ENCODE measurements at places on chromosomes 13 and 19.

DNA sequence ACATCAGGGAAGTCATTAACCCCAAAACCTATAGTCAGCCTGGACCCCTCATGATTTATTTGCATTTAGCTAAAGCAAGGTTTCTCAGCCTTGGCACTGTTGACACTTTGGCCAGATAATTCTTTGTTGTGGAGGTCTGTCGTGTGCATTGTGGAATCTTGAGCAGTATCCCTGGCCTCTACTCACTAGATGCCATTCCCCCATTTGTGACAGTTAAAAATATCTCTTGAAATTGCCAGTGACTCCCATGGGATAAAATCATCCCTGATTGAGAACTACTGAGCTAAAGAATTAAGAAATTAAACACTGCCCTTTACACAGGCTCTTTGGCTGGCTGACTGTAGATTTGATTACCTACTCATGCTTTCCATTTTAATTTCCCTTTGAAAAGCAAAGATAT lies 102.7 kb downstream of the LMO7 start:
- no peak for DNase-seq

DNA sequence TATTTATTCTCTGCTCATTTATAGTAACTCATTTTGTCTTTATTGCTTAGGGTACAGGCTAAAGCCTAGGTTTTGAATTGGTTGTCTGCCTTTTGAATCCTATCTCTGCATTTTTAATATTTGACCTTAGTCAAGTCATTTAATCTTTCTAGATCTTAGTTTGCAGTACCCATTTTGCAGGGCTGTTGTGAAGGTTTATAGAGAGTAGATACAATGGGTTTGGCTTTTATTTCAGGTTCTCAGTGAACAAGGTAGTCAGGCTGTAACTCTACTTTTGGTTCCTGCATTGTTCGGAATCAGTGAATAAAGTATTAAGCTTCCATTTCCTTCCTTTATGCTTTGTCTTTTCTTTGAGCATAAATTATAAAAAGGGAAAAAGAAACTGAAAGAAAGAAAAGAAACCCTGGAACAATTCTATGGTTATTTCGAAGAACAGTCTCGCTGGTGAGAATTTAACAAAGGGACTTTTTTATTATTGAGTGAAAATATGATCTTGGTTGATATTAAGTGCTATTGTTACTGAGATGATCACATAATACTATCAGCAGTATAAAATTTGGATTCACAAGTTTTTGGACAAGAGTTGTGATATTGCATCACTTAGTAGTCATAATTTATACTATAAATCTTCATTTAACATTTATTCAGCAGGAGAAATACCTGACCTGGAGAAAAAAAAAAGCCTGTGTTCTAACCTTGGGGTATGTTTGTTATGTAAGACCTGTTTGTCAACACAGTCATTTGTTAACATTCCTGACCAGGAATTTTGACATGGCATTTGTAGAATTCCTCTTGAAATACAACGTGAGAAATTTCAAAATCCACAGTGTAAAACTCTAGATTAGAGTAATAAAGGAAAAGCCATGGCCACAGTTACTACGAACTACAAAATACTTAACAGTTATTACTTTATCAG lies 91.3 kb downstream of the ZMYM2 start:
- no peak for DNase-seq

DNA sequence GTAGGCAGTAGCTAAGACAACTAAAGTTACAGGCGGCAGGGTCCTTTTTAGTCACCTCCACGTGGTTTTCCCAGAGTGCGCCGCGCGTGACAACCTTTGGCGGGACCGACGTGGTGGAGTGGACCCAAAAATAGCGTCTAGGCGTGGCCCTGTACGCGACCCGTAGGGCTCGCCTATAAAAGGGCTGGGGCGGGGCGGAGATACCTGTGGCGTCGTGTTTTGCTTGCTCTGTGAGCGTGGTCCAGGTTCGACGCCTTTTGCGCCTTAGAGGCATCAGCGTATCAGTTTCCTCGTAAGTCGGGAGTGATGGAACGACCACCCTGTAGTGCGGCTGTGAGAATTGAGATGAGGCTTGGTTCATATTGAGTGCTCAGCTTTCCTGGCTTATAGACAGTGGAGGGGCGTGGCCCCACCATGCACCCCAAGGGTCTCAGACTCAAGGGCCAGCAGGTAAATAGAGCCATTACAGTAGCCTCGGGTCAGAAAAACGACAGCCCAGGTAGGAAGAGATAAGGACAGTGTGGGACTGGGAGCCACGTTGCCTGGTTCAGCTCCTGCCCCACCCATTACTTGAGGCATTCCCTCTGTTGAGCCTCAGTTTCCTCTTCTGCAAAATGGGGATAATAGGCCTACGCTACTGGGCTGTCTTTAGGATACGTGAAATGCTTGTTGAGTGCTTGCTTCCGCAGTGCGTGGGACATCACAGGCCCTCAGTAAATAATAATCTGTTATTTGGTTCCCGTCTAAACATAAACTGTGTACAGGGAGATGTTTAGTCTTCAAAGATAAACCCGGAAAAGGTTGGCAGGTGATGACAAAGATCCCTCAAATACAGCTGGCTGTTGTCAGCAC lies 693 bp upstream of the TMED1 start:
- DNase-seq: no peak

DNA sequence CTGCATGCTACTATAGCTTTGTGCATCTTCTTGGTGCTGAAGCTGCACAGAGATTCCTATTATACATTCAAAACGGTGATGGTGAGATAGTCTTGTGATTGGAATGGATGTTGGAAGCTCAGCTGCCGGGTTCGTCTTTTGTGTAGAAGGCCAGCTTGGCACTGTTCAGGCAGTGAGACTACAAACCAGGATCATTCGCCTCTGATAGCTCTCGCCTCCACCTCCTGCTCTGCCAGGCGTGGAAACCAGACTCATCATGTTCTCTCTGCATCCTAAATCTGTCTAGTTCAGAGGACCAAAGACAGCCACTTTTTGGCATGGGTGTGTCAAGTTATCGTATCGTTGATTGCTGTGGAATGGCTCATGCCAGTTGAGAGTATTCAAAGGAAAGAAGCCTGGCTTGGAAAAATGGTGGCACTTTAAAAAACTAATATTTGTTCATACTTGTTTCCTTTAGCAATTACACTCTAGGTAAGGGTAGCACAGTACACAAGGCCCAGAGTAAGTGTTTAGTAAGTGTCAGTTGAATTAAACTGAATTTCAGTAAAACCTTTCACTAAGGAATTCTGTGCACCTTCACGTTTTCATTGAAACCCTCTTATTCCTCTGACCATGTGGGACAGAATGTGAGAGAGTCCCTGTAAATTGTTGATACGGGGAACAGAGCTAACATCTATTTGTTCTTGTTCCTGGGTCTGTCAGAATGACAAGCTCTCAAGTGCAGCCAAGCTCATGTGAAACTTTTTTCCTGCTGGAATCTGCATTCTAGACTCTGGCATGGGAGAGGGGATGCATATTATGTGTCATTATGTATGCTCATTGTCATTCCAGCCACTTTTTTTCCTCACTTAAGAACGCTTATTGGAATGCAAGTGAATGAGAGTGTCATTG lies 69.8 kb downstream of the DPY19L3 start:
- no peak for DNase-seq

- DNase-seq: no peak
Measured at GRCh38 chr19:7263521-7263920, 30.7 kb downstream of the INSR start.

- DNase-seq: no peak
Measured at GRCh38 chr19:5987077-5987818, 9.3 kb upstream of the RANBP3 start.

DNA sequence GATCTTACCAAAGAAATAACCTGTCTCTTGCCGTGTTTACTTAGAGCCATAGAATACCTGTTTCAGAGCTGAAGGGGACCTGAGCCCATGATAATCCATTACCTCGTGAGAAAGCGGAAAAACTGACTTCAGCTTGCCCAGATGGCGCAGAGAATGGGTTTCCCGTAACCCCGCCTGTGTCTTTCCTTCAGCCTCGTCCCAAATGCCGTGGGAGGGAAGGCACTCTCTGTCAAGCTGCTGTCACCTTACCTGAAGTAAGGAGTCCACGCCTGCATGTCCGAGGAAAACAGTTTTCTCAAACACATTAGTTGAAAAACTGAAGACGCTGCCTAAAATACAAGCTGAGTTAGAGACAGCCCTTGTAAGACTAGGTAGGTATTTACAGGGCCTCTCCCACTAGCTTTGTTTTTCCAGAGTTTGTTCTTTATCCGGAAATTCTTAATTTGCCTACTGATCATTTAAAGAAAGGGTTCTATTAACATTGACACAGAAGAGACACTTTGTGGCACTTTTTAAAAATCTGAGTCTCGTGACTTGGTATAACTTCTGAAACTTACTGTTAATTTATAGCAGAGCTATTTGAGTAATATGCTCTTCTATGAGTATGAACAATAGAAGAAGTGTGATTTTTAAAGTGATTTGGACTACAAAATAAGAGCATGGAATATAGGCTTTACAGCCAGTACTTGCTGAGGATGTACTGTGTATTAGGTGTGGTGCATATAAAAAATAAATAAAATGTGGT lies 1.3 kb upstream of the INTS6 start:
- peak; percentile 38 for DNase-seq

GRCh38 chr19:408902-409515 lies at the start of gene C2CD4C:
Gene C2CD4C, minus strand, starts transcription at chr19:409147. Its CDS starts 786 bp downstream, at chr19:408361.
- DNase-seq: no peak

DNA sequence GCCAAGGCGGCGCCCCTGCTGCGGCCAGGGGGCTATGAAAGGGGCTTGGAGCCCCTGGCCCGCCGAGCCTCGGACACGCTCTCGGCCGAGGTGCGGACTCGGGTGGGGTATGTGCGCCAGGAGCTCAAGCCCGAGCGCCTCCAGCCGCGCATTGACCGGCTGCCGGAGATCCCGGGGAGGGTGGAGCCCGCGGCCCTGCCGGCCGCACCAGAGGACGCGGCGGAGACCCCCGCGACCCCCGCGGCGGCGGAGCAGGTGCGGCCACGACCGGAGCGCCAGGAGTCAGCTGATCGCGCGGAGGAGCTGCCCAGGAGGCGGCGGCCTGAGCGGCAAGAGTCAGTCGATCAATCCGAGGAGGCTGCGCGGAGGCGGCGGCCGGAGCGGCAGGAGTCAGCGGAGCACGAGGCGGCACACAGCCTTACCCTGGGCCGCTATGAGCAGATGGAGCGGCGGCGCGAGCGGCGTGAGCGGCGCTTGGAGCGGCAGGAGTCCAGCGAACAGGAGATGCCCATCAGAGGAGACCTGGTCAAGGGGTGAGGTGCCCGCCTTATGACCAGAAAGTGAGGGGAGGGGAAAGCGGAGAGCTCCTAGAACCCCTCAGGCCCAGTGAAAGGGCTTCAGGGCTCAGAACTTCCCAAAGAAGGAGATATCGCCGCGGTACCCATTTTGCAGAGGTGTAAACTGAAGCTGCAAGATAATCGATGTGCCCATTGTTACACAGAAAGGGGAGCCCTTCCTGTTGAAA lies 8.8 kb upstream of the SHKBP1 start:
- no peak for DNase-seq

DNA sequence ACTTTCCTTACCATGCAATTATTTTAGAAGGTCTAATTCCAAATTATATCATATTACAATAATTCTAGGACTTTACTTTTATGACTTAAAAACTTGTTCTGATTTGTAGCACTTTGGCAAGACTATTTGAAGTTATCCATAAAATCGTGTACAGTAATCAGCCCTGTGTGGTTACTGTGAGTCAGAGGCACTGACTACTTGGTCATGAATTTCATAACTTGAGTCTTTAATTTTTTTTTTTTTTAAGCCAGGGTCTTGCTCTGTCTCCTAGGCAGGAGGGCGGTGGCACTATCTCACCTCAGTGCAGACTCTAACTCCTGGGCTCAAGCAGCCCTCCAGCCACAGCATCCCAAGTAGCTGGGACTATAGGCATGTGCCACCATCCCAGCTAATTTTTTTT lies 1319.2 kb upstream of the SLC10A2 start:
- DNase-seq: no peak

- DNase-seq: no peak
Measured at GRCh38 chr19:1473085-1473851, 5.7 kb downstream of the C19orf25 start.

DNA sequence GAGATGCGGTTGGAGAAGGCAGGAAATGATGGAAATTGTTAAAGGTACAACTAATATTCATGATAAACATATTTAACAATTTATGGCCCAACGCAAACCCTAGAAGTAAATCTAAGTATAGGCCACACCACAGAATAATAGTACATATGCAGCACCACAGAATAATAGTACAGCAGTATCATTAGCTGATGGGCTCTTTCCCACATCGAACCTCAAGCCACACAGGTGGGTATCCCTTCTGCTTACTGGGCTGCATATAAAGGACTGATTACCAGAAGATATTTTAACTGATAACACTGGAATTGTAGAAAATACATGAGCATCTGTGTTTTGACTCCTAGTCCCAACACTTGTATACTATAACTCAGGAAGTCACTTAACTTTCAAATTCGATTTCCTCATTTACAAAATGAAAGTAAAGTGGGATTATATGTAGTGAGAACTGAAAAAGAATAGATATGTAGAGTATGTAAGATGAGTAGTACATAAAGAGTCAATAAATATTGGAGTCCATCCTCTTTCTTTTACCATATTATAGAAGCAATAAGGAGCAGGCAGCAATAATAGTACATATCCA lies 91.5 kb downstream of the TSC22D1 start:
- DNase-seq: no peak

DNA sequence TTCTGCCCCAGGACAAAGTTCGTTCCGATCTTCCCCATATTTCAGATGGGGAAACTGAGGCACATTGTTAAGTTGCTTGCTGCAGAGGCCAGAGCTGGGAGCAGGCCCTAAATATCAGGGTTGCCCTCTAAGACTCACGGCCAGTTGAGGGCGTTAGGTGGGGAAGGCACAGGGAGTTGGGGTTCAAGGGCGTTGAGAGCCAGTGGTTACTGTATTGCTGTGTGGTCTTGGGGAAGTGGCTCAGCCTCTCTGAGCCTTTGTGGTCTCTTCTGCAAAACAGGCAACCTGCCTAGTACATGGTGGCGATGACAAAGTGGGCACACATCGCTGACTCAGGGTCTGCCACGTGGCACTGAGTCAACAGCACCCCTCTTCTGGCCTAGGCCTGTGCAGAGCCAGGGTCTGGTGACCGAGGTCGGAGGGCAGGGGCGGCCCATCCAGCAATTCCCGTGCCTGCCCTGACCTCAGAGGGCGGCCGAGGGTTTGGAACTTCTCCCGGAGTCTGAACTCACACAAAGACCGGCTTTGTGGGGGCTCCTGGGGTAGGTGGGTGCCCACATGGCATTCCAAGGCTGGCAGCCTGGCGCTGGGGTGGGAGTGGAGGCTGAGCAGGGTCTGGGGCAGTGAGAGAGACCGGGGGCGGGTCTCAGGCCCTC lies 10.2 kb downstream of the TNFAIP8L1 start:
- DNase-seq: no peak

GRCh38 chr13:112702341-112702985 lies 12.6 kb downstream of the ATP11A start:
- no peak for DNase-seq

GRCh38 chr19:39138221-39139211 lies 12.9 kb downstream of the PAK4 start:
- DNase-seq: no peak

GRCh38 chr19:3282155-3282554 lies 57.7 kb downstream of the CELF5 start:
- no peak for DNase-seq

- DNase-seq: no peak
Measured at GRCh38 chr13:95480131-95480545, 72.4 kb upstream of the CLDN10 start.
